Cardiac fibroblast (primary cell): ENCODE measurements at places on chromosomes 2 and 18.

DNA sequence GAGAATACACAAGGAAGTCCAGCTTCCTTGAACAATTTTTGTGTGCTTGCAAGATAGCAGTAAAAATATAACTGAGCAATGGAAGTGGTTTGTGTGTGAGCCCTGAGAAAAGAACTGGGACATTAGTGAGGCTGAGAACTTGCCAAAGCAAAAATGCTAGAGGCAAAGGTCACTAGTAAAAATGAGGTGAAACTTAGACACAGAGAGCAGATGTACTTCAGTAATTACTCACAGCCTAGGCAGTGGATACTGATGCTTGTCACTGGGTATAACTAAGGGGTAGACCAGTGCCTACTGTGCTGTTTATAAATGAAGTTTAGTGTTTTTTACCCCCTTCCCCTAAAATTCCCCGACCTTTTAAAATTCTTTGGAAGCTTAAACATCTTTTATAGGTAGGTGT lies 450.1 kb downstream of the LPIN1 start:
- DNase-seq, result peak; percentile 15

- peak; percentile 66 for DNase-seq
Measured at GRCh38 chr2:48131539-48132270, 225.4 kb upstream of the FBXO11 start.

DNA sequence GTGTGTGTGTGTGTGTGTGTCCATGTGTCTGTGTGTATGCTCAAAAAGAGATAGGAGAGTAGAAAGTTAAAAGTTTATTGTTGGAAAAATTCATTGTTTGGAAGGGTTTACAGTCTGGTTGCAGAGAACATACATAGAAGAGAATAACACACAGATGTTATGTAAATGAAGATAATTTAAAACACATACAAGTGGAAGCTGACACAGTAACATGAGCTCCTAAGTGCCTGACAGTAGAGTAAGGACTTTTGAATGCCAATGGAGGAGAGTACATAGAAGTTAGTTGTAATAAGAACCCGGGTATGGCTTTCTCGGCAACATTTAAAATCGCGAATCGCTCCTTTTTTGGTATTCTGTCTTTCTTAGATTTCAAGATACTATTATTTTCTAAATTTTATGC lies 137.0 kb upstream of the FANCL start:
- no peak for DNase-seq

- no peak for DNase-seq
Measured at GRCh38 chr2:238658054-238658407, 189.9 kb upstream of the TWIST2 start.

DNA sequence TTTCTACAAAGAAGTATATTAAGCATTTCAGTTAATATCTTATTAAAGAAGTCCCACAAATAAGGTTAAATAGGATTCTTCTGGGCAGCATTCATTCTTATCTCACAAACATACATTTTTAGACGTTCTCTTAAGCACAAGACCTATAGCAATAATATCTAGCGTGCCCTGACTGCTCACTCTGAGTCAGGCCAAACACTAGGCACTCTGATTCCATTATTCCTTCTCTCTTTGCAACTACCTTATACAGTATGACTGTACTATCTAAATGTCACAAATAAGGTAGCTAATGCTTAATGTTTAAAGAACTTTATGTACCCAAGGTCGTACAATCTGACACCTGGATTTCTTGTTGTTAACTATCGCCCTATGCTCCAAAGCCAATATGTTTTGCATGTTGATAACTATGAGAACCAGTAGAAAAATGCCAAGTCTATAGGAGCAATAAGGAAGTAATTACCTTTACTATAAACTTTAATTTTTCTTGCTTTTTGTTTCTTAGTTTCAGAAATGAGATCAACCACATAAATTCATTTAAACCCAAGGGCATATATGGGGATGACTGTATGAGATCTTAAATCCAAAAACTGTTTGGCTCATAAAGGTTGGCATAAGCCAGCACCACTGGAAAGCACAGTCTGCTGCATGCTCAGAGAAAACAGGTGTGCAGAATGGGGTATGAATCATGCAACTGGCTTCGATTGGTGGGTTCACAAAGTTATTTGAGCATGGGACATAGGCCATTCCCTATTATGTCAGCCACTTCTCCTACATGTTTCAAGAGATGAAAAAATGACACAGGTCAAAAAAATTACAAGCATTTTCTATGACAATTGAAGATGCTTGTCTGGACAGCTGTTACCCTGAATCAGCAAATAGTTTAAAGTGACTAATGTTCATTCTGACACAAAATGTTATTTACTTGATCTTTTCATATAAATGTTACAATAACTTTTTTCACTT lies 352.0 kb downstream of the IRS1 start:
- peak; percentile 93 for DNase-seq

DNA sequence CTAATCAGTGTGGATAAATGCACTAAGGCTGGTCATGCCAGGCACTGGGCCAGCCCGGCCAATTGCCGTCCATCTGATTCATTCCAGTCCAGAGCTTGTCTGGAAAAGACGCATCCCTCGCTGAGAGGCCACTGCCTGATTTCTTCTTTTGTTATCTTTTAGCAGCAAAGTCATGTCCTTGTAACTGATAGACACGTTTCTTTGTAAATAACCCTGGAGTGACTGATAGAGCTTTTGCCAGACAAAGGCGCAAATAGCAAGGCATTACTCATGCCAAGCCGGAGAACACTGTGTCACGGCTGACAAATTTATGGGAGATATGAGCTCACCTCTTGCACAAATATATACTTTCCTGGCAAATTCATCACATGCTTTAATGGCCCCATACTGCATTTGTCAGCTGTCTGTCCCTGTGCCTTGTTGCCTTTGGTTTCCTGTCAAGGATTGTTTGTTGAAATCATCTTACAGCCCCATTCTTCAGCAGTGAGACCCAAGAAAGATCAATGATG lies 164.4 kb downstream of the ETAA1 start:
- peak; percentile 95 for DNase-seq

- no peak for DNase-seq
Measured at GRCh38 chr2:100535855-100536254, 26.9 kb upstream of the PDCL3 start.

DNA sequence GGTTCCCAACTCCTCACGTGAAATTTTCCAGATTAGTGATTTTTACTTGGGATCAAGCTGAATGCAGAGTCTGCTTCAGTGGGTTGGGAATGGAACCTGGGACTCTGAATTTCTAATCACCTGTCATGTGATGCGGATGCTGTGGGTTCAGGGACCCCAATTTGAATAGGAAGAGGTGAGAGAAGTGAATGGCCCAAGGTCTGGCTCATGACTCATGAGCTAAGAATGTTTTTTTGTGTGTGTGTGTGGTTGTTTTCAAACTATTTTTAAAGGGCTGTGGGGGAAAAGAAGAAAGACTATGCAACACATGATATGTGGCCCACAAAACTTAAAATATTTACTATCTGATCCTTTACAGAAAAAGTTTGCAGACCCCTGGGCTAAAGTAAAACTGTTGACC lies 108.5 kb upstream of the CYRIA start:
- peak; percentile 8 for DNase-seq

DNA sequence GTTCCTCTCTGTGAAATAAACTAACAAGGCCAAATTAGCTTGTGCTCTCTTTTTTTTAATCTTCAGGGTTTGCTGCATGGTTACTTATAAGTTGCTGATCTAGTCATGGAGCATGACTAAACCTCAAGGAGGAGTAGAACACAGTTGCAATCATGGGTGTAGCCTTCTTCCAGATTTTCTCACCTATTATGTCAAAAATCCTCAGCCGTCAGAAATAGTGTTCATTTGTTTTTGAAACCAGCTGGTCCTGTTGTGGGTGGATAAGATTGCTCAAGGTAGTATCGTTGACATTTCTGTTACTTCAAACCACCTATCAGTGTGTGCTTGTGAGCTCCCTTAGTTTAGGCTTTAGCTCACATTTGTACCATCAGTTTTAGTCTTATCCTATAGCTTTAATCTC lies 11.2 kb downstream of the RELCH start:
- no peak for DNase-seq

DNA sequence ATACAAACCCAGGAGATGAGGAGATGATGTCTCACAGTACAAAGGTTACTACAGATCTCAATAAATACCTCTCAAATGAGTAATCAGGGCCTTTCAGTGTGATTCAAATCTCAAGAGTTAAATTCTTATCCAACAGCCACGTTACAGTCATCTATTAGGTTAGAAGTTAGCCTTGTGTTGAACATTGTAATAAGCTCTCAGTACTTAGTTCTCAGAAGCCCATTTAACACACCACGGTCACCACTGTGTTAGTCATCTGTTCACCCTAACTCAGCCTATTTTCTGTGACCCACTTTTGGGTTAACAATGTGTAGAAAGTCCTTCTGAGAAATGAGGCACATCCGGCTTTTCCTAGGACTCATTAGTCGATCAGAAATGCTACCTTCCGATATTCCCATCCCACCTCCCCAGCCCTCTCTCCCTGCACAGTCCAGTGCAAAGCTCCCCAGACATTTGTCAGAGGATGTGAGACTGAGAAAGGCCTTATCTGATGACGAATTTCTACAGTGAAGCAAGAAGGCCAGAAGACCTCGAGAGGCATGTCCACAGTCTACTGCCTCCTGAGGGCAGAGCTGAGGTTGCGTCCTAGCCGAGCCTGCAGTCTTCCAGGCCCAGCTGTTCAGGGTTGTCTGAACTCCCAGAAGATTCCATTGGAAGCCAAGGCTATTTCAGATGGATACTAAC lies 92.6 kb downstream of the ACTR2 start:
- DNase-seq, result peak; percentile 81

GRCh38 chr2:168543935-168544334 lies 87.9 kb downstream of the CERS6 start:
- no peak for DNase-seq

DNA sequence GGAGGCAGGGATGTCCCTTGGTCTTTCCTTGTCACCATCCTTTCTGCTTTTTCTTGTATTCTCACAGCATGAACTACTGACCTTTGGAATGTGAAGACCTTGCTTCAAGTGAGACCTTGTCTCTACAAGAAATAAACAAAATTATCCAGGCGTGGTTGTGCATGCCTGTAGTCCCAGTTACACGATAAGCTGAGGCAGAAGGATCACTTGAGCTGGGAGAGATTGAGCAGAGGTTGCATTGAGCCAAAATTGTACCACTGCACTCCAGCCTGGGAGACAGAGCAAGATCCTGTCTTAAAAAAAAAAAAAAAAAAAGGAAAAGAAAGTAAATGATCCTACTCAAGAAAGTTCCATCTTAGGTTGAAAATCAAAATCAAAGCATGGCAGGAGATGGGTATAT lies 173.7 kb downstream of the IRS1 start:
- DNase-seq, result no peak

- DNase-seq, result no peak
Measured at GRCh38 chr2:218558986-218559385, 9.2 kb downstream of the USP37 start.

DNA sequence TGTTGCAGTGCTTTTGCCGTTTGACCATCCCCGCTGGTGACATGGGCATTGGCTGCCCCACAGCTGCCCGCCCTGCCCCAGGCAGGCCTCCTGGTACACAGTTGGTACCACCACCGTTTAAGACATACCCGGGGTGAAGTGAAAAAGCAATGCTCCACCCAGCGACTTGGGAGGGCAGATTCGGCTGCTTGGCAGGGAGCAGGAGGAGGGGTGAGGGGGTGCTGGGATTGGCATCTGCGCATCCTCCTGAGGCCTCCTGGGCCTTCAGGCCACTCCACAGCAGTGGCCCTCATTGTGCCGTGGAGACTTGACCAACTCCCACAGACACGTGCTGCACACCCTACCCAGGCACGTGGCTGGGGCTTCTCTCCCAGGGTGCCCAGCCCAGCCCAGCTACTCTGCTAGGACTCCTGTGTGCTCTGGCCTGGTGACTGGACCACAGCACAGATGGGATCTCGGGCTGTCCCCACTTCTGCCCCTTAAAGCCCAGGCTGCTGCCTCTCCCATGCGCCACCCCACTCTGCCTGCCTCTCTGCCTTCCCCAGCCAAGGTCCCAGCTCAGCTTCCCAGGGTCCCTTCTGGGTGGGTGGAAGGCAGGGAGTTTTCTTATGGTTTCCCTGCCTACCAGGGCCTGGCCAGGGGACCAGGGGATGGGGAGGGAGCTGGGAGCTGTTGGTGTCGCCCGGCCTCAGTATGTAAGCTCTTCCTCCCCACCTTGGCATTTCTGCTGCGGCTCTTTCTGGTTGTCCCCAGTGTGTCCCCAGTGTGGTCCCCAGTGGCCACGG lies 157.0 kb upstream of the HS6ST1 start:
- no peak for DNase-seq

DNA sequence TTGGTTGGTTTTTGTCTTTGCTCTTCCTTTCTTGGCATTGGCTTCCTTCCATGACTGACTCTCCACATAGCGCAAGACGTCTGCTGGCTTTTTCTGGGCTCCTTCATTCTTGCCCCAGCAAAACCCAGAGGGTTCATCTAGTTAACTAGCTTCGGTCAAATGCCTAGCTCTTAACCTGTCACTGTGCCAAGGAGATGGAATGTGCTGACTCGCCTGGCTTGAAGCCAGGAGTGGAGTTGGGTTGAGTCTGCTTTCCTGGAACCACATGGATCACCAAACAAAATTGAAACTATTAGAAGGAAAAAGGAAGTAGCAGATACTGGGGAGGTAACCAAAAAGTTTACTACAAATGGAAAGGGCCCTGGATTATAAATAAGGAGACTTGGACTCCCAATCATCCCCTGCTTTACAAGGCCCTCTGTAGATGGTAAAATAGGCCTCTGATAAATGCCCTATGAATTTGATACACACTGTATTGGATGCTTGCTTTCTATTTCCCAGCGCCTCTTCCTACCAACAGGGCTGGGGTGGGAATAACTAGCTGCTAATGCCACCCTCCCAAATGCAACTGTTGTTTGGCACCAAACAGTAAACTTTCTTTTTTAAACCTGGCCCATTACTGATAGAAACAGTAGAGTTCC lies 11.3 kb downstream of the MALT1 start:
- DNase-seq, result peak; percentile 95

DNA sequence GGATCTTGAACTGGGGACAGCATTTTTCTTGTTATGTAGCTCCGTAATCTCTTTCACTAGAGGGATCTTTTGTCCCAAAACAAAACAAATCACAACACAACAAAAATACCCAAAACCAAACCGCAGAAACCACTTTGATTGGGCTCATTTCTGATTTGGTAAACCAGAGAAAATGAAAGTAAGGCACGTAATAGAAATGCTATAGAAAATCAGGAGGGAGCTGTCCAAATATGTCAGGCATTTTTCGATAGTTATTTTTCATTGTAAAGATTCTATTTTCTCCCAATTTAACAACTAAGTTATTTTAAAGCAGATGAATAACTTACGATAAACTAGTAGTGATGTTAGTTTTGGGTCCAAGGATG lies 406.5 kb downstream of the XIRP2 start:
- DNase-seq, result peak; percentile 52

DNA sequence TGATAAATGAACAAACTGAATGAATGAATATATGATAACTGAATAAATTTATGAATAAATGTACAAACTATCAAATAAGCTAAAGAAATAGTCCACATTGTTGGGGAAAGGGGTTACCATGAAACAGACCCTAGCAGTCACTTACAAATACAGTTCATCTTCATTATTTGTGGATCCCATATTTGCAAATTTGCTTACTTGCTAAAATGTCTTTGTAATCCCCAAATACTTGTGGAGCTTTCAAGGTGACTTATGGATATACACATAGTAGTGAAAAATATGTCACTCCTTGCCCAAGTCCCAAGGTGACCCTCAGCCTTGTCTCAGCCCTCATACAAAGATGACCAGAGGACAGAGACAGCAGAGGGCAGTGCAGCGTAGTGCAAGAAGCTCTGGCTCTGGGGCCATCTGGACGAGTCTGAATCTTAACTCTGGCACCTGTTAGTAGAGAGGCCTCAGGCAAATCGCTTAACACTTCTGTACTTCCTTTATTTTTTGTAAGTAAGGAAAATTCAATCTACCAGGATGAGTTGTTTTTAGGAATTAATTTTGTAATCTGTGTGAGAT lies 3.1 kb downstream of the PAIP2B start:
- DNase-seq, result peak; percentile 54

- no peak for DNase-seq
Measured at GRCh38 chr2:239061824-239062570, 214.1 kb downstream of the TWIST2 start.
